ENCODE measurements at places on chromosomes 2 and 18.

- no peak for DNase-seq
Observed at GRCh38 chr18:76493213-76494161, 1.6 kb downstream of the ZNF516 start.

- no peak for DNase-seq
Observed at GRCh38 chr2:26687328-26687727, 5.2 kb upstream of the KCNK3 start.

GRCh38 chr2:156423674-156424282 lies 12.4 kb upstream of the GPD2 start:
- DNase-seq: no peak

- DNase-seq: no peak
Observed at GRCh38 chr2:183224948-183225347, 100.7 kb downstream of the NUP35 start.

DNA sequence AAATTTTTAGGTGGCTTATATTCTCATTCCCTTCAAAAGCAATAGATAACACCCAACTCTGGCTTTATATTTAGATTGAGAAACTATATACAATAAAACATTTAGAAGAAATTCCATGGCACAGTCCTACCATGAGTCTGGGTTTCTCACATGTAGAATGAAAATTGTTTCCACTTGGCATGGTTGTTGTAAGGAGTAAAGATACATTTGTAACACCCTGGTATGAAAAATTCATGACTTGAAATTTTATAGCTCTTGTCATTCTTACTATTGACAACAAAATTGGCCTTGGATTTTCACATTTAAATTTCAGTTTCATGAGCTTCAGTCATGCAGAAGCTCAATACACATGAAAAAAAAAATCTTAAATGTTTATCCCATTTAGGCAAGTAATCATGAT lies 92.5 kb upstream of the CBLN2 start:
- DNase-seq: no peak

- no peak for DNase-seq
Observed at GRCh38 chr2:62814123-62814522, 108.6 kb downstream of the EHBP1 start.

GRCh38 chr2:212843409-212844199 lies 305.0 kb upstream of the ERBB4 start:
- no peak for DNase-seq

DNA sequence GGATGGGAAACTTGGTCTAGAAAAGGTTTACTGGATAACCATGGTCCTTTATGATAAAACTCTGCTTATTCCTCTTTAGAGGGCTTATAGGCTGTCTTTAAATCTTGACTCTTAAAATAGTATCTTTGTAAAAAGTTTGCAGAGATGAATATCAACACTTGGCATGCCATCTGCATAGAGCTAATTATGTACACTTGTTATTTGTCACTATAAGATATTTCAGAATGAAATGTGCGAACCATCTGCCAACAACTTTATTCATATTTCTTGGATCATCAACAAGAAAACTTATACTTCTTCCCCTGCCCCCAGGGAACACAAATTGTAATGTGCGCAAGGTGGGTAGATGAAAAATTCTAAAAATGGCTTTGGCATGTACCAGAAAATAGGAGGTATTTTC lies 653.0 kb upstream of the CHAC2 start:
- DNase-seq: no peak

- DNase-seq: no peak
Observed at GRCh38 chr2:3151153-3151918, 226.3 kb downstream of the EIPR1 start.

GRCh38 chr2:74515271-74515980 lies 1.2 kb downstream of the TLX2 start:
- no peak for DNase-seq

DNA sequence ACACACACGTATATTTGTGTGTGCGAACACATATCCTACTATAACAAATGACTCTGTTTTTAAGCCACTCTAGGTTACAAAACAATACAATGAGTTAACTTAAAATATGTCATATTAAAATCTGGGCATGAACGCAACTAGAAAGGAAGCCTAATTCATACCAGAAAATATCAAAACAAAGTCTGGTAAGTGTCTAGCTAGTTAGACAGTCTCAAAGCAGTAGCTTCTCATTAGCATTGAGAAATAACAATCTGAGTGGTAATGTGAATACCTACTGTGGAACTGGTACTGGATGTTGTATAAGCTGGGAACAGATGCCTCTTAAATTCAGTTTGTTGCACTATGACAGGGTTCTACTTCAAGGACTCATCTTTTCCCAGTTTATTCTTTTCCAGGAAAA lies 32.5 kb upstream of the WIPF1 start:
- DNase-seq: no peak

DNA sequence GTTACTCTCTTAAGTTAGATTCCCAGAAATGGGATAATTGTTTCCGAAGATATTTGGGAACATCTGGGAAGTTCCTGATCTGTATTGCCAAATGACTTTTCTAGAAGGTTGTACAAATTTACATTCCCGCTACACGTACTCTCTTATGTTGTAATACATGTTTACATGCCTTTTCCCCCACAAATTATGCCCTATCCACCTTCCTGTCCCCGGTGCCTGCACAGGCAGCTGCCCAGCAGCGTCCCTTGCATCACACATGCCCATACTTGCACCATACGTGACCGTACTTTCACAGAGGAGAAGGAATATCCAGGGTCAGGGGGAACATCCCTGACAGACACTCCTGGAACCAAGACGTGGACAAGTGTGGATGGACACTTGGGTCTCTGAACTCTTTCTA lies 24.2 kb upstream of the KLF11 start:
- DNase-seq: no peak

DNA sequence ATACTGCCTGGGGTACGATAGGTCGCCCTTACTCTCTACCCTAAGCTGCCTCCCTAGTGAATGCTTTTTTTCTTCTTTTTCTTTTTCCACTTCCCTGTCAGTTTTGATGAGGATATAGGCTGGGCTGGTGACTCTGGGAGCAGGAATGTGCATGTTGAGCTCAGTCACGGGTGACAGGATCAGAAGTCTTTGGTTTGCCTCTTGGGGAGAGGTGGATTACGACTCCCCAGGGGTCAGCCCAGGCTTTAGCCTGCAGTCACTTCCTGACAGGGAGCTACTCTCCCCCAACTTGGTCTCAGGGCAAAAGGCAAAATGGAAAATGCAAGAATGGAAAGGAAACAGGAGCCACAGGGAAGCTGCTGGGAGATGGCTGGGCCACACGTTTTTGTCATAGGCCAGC lies 57.3 kb downstream of the THNSL2 start:
- DNase-seq: no peak

DNA sequence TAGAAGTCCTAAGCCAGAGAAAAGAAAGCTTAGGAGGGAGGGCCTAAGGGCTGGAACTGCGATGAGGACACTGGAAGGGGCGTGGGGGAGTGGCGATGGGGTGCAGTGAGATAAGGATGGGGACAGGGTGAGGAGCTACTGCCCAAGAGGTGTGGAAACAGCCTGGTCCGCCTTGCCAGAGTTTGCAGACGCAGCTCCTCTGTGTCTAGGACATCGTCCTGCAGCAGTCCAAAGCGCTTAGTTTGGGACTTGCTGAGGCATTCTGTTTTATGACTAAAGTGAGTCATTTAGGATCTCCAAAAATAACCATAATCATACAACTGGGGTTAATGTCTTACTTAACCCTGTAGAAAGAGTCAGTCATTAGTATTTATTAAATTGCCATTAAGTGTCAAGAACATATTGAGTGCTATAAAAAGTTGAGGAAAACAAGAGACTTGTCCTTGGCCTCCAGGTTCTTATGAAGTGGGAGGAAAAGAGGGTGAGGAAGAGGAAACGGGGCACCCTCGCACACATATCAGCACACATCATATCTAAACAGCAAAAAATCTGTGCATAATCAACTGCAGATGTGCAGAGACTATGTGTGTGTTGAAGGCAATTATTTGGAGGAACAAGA lies 74.8 kb downstream of the CDK15 start:
- no peak for DNase-seq

DNA sequence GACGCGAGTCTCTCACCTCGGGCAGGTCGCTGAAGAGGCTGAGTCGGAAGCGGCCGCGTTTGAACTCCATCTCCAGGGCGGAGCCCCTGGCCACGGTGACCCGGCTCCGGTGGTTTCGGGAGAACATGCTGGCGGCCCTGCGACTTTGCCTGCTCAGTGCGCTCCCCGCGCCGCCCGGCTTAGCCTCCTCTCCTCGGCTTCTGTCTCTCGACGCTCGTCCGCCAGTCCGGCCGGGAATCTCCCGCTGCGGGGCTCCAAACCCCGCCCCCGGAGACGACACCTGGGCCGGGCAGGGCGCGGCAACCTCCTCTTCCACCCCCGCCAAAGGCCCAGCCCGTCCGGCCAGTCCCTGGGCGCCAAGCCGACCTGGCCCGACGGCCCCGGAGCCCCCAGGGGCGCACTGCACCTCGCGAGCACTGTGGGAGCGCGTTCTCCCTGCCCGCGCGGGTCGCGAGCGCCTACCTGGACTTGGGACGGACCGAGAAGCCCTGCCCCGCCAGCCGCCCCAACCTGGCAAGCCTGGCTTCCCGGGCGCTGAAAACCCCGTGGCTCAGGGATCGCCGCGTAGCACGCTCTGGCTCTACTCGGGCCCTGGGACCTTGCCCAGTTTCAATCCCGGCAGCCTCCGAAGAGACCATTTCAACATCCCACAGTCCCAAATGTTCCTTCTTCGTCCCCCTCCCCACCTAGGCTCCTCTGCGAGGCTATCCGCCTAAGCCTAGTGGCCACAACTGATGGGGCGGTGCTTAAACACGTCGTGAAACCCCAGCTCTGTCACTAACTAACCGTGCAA lies at the start of gene RTKN:
TSS of gene RTKN (minus strand) at position 248 of the 793 bp plus-strand sequence. CDS start at position 127, 121 bp downstream.
- no peak for DNase-seq

DNA sequence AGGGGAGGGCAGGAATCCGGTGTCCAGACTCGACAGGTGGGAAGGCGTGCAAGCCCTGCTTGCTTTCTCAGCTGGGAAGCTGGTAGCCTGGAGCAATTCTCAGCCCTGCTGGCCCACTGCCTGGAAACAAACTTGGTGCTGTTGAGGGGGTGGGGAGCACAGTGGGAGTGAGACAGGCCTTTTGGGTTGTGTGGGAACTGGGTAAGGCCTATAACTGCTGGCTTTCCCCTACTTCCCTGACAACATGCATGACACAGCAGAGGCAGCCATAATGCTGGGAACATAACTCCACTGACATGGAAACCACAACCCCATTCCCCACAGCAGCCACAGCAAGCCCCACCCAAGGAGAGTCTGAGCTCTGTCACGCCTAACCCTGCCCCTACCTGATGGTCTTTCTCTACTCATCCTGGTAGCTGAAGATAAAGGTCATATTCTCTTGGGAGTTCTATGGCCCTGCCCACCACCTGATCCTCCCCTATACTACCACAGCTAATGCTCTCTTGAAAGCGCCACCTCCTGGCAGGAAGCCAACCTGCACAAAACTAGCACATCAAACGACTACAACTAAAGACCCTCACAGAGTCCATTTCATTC lies 122.9 kb upstream of the ACVR1C start:
- peak; percentile 14 for DNase-seq

DNA sequence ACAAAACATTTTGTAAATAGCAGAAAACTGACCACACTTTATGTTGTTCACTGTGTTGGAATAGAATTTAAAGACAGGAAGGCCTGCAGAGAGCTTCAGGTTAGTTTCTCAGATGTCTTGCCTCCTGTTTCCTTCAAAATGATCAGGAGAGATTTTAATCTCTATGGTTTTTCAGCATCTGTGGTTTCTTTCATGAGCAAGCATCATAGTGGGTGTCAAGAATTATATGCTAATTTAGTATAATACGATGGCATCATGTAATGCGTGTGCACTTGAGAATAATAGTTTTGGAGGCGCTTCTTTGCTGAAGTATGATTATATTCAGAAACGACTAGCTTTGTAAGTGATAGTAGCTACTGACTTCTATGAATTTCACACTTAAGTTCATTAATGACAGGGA lies 149.9 kb downstream of the PLCL1 start:
- DNase-seq: no peak

DNA sequence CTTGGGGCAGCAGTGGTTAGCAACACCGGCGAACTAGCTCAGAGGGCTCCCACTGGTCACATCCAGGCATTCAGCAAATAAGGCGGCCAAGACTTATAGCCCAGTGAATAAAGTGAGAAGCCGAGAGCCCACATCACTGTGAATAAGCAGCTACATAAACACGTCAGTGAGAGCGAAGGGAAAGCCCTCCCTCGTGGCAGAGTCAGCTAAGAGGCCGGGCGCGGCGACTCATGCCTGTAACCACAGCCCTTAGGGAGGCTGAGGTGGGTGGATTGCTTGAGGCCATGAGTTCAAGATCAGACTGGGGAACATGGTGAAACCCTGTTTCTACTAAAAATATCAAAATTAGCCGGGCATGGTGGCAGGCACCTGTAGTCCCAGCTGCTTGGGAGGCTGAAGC lies 5.2 kb downstream of the D2HGDH start:
- peak; percentile 11 for DNase-seq

DNA sequence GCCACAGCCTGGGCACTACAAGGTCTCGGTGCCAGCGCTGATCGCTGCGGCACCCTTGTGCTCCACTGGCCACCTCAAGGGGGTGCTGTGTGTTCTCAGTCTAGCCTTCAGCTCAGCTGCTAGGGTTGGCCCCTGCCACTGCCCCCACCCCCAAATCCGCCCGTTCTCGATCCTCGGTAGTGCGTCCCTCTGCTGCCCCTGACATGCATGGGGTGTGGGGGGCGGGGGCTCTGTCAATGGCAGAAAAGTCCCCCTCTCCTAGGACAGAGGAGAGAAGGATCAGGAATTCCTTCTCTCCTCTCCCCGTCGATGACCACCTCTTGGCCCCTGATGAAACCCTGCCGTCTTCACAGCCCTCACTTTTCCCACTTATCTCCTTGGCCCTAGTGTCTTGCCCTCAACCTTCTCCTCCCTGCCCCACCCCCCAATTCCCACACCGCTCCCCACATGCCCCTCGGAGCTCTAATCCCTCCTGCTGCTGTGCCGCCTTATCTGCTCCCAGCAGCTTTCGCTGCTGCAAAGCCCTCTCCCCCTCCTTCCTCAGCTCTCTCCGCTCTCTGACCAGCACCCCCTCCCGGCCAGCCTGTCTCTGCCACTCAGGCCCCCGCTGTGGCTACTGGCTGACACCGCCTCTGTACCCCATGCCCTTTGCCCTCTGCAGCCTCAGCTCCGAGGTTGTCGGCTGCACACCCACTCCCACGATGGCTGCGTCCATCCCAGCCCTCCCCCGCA lies 4.3 kb upstream of the ASIC4 start:
- no peak for DNase-seq

DNA sequence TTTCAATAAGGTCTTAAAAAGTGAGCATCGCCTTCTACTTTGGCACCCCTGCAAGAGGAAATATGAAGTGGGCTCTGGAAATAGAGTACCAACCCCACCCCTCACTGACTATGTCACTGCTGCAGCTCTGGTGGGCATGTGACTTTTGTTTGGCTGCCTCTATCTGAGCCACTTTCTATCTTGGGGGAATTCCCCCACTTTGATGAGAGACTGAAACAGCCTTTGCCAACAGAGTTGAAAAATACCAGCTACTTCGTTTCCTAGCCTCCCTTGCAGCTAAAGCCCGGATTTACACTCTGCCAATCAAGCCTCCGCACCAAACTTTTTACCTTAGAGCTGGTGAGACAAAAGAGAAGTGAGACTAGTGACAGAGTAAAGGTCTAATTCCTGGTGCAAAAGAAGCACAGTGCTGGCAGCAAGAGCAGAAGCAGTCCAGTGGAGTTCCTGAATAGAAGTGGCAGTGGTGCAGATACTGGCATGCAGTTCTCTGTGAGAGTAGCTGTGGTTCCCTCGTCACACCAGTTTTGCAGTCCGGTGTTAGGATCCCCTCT lies 12.0 kb upstream of the GALNT14 start:
- DNase-seq: no peak

- no peak for DNase-seq
Observed at GRCh38 chr2:224638301-224638823, 53.2 kb upstream of the CUL3 start.

- DNase-seq: no peak
Observed at GRCh38 chr2:74238879-74239278, 40.5 kb downstream of the MTHFD2 start.

GRCh38 chr18:5198311-5198710 lies 1.3 kb upstream of the AKAIN1 start:
- no peak for DNase-seq

All from activated naive CD4-positive, alpha-beta T cell (primary cell).